ENCODE measurements at places on chromosomes 5 and 9.

- peak; percentile 8 for DNase-seq
Measured at GRCh38 chr5:113678924-113679575, 165.6 kb downstream of the YTHDC2 start.

GRCh38 chr5:89241186-89241585, 358.2 kb upstream of the MEF2C start:
- DNase-seq, result no peak

- DNase-seq, result no peak
Measured at GRCh38 chr9:82128011-82128696, 139.6 kb downstream of the SPATA31D1 start.

DNA sequence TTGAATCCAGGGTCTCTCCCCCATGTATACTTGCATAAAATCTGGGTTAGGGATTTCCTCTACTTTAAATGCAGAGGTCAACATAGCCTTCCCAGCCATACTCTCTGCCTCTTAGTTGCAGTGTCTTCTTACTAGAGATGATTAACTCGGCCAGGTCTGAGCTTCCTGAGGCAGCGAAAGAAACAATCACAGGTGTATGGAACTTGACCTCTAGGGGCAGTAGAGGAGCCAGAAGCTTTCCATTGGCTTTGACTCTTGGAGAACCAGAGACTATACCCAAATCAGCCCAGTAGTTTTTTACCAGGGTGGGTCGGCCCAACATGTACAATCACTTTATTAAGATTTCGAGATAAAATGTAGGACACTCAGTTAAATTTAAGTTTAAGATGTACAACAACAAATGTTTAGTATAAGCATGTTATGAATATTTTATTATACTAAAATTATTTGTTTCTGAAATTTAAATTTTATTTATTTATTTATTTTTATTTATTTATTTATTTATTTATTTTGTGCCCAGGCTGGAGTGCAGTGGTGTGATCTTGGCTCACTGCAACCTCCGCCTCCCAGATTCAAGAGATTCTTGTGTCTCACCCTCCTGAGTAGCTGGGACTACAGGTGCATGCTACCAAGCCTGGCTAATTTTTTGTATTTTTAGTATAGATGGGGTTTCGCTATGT, 48.0 kb upstream of the DMRT3 start:
- DNase-seq, result no peak

DNA sequence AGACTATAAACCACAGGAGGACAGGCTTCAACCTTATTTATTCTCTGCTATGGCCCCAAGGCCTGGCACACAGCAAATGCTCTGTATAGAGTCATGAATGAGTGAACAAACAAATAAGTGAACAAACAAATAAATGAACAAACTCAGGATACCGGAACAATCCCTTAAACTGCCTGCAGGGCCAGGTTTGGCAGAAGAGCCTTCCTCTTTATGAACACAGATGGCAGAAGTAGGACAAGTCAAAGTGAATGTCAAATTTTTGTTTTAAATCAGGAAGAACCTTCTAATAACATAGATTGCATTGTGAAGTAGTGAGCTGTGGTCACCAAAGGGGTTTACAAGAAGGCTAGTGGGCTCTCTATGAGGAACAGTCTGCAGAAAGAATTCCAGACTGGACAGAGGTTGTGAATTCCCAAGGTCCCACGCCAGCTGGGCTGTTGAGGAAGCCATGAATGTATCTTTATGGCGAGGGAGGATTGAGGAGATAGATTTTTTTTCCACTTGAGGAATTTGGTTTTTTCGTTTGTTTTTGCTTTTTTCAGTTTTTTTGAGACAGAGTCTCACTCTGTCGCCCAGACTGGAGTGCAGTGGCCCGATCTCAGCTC, 30.3 kb upstream of the STING1 start:
- no peak for DNase-seq

- DNase-seq, result no peak
Measured at GRCh38 chr9:91382298-91382697, 20.6 kb upstream of the AUH start.

GRCh38 chr5:139670369-139671095, 22.4 kb downstream of the CXXC5 start:
- no peak for DNase-seq

DNA sequence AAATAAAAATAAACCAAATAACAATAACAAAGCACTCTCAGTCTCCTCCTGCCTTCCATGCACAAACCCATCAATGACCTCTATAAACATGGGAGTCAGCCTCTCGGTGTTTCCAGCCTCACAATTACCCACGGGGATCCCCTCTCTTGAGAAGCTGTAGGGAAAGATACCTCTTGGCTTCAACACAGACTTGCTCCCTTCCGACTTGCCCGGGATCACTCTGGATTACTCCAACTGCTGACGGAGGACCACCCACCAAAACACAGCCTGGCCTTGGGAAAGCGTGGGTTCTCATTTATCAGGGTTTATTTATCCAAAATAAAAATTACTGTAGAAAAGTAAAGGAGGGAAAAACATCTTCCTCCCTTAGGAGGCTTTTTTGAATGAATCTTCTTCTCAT, 11.5 kb upstream of the NKX2-5 start:
- DNase-seq, result no peak

- no peak for DNase-seq
Measured at GRCh38 chr5:43313854-43314457, 744 bp upstream of the HMGCS1 start.

DNA sequence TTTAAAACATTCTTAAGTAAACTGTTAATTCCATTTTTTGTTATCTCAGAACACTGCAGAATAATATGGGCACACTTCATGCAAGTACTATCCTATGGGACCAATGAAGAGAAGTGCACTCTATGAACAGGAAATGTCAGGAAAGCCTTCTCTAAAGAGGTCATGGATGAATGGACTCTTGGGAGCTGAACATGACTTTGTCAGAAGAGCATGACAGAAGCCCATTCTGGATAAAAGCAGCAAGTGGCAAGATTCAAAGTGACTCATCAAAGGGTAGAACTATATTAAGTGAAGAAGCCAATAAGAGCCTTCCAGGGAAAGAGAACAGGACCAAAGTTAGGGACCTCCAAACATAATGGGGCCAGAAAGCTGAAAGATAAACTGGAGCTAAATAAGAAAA, 94.0 kb downstream of the RAPGEF6 start:
- DNase-seq, result no peak

- DNase-seq, result no peak
Measured at GRCh38 chr9:128743421-128743820, 19.5 kb upstream of the ZDHHC12 start.

- no peak for DNase-seq
Measured at GRCh38 chr5:58963361-58963760, 380.5 kb downstream of the RAB3C start.

GRCh38 chr9:97474372-97474925, 27.0 kb upstream of the TMOD1 start:
- DNase-seq, result no peak

GRCh38 chr9:18384066-18384465, 89.9 kb upstream of the ADAMTSL1 start:
- DNase-seq, result no peak

- no peak for DNase-seq
Measured at GRCh38 chr5:93503598-93504067, 77.4 kb downstream of the NR2F1-AS1 start.
